Stimulated activated naive CD8-positive, alpha-beta T cell treated with anti-CD3 and anti-CD28 coated beads, Interleukin-15, amount 100 ng/mL, for 72 hours (primary cell): ENCODE measurements at places on chromosomes 13 and 19.
A peak's percentile ranks its signal among the peaks of the same experiment; 100 is the strongest.

GRCh38 chr19:56314018-56314380 is 640 bp downstream of the ZSCAN5A start:
- peak; percentile 1 for DNase-seq

DNA sequence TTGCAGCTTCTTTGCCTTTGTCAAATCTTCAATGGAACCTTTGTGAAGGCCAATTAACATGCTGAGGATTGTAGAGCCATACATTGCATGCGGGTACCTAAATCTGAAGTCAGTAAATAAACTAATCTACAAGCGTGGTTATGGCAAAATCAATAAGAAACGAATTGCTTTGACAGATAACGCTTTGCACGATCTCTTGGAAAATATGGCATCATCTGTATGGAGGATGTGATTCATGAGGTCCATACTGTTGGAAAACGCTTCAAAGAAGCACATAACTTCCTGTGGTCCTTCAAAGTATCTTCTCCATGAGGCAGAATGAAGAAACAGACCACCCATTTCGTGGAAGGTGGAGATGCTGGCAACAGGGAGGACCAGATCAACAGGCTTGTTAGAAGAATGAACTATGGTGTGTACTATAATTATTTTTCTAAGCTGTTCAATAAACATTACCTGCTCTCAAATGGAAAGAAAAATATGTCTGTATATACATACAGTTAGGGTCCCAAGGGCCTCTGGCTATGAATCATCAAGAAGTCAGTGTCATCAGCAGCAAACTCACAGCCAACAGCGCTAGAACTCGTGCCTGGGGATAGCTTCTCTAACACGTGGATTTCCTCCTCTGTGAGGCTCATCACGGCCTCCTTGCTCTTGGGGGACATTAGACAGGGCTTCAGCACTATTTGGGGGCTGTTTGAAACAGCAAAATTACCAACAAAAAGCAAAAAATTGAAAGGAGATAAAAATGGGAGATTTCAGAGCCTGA is 2.9 kb upstream of the CD70 start:
- DNase-seq = no peak

DNA sequence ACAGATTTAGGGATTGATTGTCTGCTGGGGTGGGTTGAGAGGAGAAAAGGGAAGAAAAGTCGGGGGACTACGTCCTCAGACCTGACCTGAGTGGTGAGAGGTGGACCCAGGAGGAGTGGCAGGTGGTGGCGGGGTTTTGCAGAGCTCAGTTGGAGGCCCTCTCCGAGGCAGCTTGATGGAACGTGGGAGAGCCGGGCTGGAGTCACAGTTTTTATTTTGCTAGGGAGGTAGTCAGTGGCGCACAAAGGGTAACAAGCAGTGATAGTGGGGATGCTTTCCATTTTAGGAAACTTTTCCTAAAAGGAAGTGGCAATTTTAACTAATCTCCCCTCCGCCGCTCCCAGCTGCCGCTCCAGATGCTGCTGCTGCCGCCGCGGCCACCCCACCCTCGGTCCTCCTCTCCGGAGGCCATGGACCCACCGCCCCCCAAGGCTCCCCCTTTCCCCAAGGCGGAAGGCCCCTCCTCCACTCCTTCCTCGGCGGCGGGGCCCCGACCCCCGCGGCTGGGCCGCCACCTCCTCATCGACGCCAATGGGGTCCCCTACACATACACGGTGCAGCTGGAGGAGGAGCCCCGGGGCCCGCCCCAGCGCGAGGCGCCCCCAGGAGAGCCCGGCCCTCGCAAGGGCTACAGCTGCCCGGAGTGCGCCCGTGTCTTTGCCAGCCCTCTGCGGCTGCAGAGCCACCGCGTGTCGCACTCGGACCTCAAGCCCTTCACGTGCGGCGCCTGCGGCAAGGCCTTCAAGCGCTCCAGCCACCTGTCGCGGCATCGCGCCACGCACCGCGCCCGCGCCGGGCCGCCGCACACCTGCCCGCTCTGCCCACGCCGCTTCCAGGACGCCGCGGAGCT is 1.1 kb upstream of the ZNF581 start:
- peak; percentile 56 for DNase-seq

GRCh38 chr19:48975947-48976847 is 11.1 kb downstream of the FTL start:
- no peak for DNase-seq

DNA sequence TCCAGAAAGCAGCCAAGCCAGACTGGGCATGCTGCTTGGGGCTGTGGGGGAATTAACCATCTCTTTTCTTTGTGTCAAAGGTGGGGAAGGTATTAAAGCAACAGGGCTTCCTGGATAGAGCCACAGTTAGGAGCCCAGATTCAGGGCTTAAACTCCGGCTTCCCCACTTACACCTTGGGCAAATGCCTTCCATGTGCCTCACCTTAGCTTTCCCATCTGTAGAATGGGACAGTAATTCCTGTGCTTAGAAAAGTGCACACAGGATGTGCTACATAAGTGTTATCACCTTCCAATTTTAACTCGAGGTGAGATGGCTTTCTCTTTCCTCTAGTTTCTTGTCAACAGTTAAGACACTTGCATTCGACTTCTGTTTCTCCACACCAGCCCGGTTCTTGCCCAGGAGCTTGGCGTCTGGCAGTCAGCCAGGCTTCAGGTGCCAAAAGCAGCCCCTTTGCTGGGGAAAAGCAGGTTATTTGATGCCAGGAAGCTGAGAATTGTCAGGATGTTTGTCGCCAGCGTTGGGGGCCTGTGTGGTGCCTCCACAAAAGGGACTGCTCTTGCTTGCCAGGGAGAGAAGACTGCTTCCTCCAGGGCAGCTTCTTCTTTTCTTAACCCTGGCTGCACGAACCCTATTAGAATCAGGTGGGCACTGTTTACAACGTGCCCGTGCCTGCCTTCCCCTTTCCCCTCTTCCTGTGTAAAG is 79.2 kb downstream of the SIPA1L3 start:
- no peak for DNase-seq

- DNase-seq = no peak
Observed at GRCh38 chr19:977058-977464, 7.1 kb upstream of the WDR18 start.

DNA sequence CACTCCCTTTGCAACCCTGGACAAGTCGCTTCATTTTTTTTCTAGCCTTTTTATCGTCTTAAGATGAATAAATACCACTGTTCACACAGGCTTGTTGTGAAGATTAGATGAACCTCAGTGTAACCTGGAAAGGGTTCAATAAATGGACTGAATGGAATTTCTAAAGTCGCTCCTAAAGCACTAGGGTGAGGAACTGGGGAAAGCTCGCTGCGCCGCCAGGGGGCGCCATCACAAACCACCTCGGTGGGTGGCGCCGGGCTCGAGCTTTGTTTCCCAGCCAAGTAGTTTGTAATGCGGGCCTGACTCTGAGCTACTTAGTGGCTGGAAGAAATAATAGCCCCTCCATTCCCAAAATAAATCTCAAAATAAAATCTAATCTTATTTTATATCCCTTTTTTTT is 2.2 kb upstream of the CEACAM6 start:
- DNase-seq = peak; percentile 70

DNA sequence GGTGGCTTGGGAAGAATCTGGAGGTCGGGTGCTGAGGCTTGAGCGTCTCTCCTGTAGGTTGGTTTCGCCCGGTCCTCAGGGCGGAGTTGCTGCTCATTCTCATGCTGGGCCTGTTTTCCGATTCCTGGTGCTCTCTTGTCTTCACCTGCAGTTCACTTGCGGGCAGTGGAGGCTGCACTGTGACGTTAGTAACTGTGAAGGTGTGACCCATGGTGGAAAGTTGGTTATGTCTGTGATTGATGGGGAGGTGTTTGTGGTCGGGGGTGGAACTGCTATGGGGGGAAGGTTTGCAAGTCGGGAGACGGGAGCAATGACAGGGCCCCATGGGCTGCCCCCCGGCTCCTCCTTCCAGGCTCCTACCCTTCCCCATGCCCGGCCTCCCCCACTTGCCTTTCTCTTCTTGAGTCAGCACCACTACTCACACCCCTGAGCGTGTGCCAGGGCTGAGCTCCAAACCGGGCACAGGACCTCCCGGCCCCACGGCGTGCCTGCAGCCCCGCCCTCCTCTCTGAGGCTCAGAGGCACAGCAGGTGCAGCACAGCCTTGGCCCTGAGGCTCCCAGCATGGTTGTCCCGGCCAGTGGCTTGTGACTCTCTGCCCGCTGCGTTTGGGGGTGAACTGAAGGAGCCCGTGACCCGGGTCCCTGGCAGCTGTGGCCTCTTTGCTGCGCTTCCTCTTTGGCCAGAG is 79.1 kb downstream of the ATP11A start:
- DNase-seq = no peak

DNA sequence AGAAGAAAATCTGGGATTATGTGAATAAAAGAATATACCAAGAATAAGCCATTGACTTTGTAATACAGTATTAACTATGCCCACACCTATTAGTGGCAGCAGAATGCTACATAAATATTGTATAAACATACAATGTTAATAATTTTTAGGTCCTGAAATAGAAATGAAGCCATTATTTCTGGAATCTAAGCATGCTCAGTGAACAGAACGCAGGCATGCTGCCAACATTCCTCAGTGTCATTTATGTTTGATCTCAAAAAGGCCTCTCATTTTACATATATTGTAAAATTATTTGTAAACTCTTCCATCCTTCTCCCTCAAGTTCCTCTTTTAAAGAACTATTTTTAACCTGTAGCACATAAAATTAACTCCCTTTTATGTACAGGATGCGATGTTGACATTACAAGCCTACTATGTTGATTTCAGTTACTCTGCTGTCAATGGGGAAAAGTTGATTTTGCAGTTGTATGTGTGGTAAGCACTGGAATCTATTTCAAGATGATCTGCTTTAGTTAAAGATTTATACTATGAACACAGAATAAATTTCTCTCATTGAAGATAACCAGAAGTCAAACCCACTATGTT is 118.8 kb downstream of the VWA8 start:
- no peak for DNase-seq

DNA sequence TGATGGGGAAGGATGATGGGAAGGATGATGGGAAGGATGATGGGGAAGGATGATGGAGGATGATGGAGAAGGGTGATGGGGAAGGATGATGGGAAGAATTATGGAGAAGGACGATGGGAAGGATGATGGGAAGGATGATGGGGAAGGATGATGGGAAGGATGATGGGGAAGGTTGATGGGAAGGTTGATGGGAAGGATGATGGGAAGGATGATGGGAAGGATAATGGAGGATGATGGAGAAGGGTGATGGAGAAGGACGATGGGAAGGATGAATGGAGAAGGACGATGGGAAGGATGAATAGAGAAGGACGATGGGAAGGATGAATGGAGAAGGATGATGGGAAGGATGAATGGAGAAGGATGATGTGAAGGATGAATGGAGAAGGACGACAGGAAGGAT is 13.5 kb downstream of the C2CD4C start:
- no peak for DNase-seq

DNA sequence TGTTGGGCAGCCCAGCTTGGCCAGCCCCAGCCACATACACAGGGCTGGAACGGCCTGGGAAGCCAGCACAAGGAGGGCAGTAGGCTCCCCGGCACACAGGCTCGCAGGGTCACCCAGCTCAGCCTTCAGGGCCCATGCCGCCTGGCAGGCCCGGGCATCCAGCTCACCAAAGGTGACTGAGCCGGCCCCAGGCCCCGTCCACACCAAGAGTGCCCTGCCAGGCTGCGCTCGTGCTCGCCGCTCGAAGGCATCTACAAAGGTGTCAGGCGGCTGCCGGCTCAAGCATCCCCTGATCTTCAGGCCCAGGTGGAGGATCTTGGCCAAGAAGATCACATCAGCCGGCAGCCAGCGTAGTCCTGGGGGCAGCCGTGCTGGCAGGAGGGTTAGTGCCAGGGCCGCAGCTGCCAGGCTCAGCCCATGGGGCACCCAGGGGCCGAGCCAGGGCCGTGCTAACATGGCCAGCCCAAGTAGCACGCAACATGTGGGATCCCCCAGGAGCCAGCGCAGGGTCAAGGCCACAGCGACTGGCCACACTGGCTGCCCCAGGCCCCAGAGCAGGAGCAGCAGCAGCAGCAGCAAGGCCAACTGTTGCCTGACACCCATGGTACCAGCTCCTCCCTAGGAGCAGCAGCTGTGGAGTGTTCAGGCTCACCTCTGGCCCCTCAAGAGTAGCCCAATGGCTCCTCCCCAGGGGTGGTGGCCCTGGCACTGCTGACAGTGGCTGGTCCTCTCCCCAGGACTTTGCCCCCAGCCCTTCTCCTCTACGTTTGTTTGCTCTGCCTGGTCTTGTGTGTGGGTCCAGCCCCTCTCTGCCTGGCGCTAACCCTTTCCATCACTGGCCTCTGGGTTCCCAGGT is at the start of gene SLC27A5:
SLC27A5 (minus strand) TSS at position 640 of the 856 bp plus-strand sequence; CDS start at position 603, 37 bp downstream.
- no peak for DNase-seq

DNA sequence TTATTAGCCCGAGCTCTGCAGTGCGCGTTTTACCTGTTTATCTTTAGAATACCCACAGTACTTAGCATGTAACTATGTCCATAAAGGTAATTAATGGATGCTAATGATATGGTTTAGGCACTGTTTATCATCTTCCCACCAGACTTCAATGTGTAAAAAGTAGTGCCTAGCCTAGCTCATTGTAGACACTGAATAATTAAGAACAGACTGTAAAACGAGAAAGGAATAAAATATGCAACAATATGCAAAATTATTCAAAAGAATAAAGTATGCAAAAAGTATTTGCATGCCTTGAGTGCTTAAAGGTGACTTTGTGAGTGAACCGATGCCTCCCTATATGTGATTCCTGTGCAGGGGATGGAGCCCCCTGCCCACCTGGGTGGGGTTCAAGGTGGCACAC is 35.7 kb upstream of the RNF113B start:
- no peak for DNase-seq

DNA sequence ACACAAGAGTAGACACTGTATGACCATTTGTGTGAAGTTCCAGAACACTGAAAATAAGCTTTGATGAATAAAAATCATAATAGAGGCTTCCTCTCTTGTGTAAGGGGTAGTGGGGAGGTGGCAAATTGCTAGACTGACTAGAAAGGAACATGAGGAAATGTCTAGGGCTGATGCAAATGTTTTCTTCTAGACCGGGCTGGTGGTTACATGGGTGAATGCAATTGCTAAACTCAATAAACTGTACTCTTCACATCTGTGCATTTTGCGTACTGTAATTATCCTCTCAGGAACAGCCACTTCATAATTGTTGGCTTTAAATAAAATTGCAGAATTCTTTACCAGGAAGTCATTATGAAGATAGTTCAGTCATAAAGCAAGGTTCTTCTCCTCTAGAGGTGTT is 5.2 kb upstream of the KBTBD7 start:
- DNase-seq = no peak

DNA sequence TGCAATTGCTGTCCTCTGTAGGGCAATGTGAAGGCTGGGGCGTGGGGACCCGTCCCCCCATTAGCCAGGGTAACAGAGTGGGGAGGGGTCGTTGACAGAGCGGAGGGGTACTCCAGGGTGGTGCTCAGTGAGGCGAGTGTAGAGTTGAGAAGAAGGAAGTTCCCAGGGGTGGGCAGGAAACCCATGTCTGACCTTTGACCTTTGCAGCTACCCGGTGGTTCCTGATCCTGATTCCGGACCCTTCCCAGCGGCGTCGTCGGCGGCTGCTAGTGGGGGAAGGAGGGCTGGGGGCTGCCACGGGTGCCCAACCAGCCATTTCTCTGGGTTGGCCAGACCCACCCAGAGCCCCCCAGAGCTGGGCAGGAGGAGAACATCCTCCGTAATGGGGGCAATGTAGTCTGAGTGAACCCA is 2.1 kb upstream of the PLVAP start:
- DNase-seq = no peak
